ENCODE measurements at places on chromosomes 11 and 22.

GRCh38 chr22:50144005-50144614, 26.4 kb upstream of the PANX2 start:
- no peak for DNase-seq

GRCh38 chr11:90510839-90511238, 288.0 kb upstream of the CHORDC1 start:
- no peak for DNase-seq

GRCh38 chr11:82523141-82523540, 210.5 kb downstream of the FAM181B start:
- no peak for DNase-seq

GRCh38 chr11:114158886-114159285, 99.4 kb downstream of the ZBTB16 start:
- no peak for DNase-seq

DNA sequence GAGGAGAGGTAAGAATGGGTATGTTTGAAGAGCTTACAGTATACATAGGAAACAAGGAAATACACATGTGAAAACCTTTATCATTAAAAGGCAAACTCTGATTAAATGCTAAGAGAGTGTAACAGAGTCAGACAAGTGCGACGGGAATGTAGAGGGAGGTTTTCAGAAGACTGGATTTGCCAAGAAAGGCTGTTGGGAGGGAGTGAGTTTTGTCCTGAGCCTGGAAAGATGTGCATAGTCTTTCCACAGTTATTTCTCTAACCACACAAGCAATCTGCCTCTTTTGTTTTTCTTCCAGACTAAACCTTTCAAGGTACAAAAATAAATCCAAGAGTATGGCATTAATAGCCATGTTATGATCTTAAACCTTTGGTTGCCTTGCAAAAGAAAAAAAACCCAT, 170.9 kb downstream of the KIRREL3 start:
- no peak for DNase-seq

DNA sequence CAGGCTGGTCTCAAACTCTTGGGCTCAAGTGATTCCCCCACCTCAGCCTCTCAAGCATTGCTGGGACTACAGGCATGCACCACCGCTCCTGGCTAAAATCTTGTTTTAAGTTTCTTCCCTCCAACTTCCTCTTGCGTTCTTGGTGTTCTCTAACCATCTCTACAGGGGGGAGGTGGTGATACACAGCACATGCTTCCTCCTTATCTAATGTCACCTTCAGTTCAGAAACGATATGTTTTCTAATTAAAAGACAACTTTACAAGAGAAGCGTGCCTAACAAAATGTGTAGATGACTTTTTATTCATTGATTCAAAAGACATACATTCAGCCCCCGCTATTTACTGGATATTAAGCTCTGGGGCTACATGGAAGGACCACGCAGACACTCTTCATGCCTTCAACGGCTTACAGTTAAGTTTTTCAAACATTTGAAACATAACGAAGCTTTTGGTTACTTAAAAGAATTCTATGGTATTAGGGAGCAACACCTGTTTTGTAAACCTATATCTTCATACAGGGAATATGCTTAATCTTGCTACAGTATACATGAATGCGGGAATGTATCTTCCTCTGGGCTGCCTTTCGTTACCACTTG, 933 bp upstream of the DLAT start:
- DNase-seq = no peak

GRCh38 chr11:69844396-69844795, 25.2 kb upstream of the FGF3 start:
- no peak for DNase-seq

DNA sequence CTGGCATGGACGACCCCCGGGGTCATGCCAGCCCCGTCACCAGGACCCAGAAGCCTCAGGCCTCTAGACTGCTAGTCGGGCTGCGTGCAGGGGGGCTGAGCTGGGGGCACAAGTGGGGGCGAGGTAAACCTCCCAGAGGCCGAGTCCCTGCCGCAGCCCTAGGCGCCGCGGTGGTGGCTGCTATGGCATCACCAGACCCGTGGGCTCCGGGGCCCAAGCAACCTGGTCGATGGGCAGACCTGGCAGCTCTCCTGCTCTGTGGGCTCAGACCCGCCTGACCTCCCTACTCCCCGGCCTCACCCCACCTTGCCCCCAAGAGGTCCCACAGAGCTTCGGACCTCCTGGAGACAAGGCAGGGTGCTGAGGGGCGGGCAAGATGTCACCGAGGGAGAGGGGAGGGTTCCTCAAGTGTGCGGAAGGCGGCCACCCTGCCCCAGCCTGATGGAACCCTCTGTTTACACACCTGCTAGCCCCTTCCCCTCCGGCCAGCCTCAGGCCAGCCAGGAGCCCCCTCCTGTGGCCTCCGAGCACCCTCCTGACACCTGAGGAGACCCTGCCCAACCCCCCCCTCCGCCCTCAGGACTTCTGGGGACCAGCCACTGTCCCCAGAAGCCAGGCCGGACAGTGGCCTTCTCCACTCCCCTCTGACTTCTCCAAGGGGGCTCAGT, 9.4 kb downstream of the IGF2 start:
- DNase-seq = no peak

DNA sequence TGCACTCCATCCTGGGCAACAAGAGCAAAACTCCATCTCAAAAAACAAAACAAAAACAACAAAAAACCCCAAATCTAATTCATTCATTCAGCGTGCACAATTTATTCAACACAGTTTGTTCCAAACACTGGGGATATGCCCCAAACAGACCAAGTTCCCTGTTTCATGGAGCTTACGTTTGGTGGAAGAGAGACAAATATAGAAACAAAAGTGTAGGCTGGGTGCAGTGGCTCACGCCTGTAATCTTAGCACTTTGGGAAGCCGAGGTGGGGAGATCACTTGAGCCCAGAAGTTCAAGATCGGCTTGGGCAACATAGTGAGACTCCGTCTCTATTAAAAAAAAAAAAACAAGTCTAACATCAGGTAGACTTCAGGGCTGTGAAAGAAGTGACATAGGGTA, 52.4 kb downstream of the PTPRJ start:
- DNase-seq = no peak

- no peak for DNase-seq
These were observed 108.7 kb upstream of the SNX19 start for GRCh38 chr11:131025020-131025419.

GRCh38 chr11:13761716-13762115, 93.2 kb downstream of the FAR1 start:
- DNase-seq = no peak

- no peak for DNase-seq
These were observed 156.1 kb upstream of the NECTIN1 start for GRCh38 chr11:119885067-119885466.

- DNase-seq = no peak
These were observed 440.5 kb downstream of the MIAT start for GRCh38 chr22:27097933-27098332.

- no peak for DNase-seq
These were observed 348.9 kb upstream of the NCAM1 start for GRCh38 chr11:112612250-112612849.

DNA sequence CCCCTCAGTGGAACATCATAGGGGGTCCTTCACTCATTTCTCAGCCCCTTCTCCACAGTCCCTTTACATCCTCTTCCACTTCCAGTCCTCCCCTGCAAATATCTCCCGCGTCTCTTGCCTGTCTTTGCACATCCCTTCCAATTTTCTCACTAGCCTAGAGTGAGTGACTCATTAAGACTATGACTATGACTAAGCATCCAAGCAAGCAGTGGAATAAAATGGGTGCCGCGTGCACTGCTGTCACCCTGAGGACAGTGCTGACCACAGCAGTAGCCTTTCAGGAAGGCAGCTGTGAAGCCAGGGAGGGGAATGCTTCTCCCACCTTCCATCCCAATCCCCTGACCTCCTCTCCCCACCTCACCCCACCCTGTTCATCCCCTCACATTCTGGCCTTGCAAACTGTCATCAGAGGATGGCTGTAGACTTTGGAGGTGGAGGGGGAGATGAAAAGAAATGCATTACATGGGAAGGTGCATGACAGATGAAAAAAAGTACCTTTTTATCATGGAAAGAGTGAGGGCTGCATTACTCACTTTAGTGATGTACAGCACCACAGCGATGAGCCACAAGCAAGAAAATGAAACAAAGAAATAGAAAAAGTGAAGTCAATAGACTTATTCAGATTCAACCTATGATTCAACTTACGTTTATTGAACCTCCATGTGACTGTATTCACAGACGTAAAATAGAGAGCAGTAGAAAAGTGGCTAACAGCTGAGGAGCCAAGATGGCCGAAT, 948.2 kb downstream of the NTM start:
- DNase-seq = no peak

DNA sequence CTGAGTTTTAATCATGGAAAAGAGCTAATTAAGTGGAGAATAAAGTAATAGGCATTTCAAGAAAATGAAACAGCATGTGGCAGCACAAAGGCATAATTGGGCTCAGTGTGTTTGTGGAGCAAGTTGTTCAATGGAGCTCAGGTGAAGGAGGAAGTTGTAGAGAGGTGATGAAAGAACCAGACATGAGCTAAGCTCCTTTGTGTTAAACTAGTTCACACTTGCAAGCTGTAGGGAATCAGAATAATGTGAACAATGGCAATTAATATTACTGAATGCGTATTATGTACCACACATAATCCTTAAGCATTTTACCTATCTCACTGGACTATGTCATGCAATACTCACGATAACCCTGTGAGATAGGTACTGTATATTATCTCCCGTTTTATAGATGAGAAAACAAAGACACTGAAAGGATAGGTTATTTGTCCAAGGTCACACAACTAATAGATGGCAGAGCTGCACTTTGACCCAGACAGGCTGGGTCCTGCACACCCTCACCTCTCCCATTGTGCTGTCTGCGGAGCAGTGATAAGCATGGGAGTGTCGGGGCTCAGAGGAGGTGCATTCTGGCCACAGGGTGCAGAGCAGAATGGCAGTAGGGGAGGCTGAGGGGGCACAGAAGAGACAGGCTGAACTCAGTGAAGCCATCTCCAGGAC, 8.9 kb downstream of the OLFML1 start:
- no peak for DNase-seq

DNA sequence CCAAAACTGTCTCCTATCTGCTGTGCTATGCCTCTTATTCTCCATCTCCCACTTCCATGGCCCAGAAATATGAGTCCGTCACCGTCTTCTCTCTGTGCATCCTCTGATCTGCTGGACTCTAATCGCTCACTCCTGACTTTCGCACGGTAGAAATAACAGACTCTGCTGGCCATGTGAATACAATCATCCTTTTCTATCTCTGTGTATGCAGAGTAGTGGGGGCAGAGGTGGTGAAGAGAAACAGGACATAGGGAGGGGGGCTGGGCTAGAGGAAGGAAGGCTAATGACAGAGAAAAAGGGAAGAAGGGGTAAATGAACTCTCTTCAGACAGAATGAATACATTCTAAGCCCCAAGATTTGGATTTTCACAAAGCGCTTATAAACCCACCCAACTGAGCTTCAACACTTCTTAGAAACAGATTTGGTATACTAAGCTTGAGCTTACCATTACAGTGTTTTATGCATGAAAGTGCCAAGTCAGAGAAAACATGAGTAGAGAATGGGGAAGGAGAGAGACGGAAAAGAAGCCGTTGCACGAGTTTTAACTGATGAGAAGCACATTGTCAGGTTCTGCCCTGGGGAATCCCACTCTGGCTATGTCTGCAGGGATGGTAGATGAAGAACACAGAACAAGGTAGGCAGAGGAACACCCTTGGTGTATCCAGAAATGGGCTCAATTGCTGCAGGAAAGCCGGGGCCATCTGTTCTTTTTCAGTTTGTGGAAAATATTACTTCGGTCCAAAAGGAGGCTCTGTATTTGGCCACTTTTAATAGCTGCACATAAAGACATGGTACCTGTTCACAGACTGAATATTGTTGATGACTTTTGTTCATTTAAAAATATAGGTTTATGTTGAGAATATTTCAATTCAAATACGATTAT, 324.7 kb downstream of the ETS1 start:
- no peak for DNase-seq

- DNase-seq = no peak
These were observed 54.7 kb upstream of the LYVE1 start for GRCh38 chr11:10622957-10623791.

GRCh38 chr11:64040684-64041322, 5.1 kb downstream of the FLRT1 start:
- no peak for DNase-seq

GRCh38 chr11:122494221-122494620, 161.3 kb upstream of the UBASH3B start:
- DNase-seq = no peak

DNA sequence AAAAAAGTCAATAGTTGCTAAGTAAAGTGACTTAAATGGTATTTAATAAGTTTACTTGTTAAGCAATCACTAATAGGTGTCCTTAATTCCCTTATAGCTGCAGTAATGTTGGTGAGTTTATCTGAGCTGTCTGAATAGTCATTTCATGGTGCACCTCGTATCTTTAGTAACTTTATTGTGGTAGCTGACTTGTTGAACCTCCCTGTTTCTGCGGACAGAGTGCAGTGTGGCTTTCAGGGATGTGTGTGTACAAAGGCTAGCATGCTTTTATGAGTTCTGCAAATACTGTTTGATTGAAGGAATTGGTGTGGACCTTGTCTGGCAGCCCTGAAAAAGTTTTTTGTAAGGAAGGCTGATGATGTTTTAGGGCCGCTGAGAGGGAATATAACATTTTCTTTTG, 2.6 kb downstream of the ZNRF3 start:
- no peak for DNase-seq

DNA sequence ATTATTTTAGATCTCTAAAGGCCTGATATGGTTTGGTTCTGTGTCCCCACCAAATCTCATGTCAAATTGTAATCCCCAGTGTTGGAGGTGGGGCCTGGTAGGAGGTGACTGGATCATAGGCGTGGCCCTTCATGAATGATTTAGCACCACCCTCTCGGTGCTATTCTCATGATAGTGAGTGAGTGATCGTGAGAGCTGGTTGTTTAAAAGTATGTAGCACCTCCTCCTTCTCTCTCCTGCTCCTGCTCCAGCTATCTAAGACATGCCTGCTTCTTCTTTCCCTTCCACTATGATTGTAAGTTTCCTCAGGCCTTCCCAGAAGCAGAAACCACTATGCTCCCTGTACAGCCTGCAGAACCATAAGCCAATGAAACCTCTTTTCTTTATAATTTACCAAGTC, 114.1 kb downstream of the SERGEF start:
- DNase-seq = no peak

- DNase-seq = no peak
These were observed 78.4 kb upstream of the TP53I11 start for GRCh38 chr11:45028911-45029682.

DNA sequence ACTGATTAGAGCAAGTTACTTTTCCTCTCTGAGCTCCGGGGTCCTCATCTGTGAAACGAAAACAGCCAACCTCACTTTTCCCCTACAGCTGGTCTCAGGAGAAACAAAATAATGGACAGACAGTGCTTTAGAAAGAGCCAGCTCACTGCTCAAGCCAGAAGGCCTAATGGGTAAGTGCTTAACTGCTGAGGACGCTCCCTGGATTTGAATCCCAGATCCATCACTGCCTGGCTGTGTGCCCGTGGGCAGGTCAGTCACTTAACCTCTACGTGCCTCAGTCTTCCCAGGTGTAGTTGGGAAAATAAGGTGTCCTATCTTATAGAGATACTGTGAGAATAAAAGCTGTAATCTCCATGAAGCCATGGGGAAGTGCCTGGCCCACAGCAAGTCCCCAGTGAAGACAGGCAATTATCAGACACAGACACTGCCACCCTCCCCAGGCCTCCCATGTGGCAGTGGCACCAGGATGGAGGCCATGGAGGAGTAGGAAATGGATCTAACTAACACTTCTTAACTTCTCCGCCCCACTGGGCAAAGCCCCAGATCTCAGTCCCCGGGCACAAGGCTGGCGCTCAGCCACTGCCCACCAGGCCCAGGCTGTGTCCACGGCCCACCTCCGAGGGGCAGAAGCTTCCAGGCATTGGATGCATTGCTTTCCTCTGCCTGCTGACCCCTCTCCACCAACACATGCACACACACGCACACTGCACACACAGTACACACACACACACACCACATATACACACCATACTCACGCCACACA, 9.2 kb downstream of the TP53I11 start:
- DNase-seq = no peak

Measured in NCI-H1417 treated with DMSO at 0.1 percent for 48 hours (cell line).